Activated gamma-delta T cell treated with Interleukin-2 at 50 U/mL for 16 hours (primary cell): ENCODE measurements at places on chromosomes 12 and 14.

DNA sequence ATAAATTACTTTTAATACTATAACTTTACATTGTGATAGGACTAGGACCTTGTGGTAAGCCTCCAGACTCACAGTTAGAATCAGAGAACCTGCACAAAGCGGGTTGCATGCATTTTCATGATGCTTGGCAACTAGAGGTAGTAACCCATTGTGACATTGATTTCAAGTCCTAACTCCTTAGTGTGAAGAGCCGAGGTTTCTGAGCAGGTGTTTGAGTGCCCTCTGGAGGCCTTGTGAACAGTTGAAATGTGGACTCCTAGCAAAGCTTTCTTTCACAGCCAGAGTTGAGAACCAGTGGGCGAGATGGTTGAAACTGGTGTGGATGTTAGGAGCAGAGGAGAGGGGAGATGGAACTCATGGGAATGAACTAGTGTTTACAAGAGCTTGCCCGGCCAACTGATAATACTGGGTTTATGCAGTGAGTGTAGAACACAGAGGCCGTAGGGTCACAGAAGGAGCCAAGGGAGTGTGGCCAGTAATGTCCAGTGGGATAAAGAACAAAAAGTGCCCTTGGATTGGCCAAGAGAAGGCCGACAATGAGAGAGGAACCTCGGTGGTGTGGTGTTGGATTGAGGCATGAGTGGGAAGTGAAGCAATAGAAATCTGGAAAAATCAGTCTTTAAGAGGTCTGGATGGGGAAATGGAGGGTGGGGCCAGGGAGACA lies 10.9 kb downstream of the ZNF664 start:
- peak; percentile 43 for DNase-seq

GRCh38 chr12:52846356-52846970 lies 2.3 kb downstream of the KRT78 start:
- no peak for DNase-seq

DNA sequence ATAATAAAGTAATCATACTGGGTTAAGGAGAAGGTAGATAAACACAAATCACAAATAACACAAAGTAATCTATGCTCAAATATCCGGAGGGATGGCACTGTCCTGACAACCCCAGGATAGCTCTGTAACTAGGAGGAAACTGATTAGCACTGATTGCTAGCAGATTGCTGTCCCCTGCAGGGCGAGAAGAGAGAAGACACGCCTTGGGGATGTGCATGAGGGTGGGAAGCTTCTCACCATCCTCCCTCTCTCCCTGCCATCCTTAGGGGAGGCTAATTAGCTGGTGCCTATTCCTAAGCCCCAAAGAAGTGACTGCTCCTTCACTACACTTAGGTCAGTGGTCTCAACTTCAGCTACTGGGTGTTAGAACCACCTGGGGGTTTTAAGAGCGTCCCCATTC lies 27.0 kb upstream of the TMEM260 start:
- no peak for DNase-seq

- peak; percentile 19 for DNase-seq
These were observed 41.2 kb downstream of the YLPM1 start for GRCh38 chr14:74804219-74804825.

DNA sequence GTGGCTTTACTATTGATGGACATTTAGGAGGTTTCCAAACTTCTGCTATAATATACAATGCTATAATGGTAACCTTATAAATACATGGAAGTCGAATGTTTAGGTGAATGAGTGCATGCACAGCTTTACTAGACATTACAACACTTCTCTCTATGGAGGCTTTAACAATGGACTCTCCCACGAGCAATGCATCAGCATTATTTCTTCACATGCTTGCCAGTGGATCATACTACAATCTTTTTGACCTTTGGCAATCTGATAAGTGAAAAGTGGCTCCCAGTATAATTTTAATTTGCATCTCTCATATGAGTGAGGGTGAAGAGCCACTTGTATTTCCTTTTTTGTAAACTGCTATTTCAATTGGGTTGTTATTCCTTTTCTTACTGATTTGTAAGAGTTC lies 18.2 kb downstream of the RDH12 start:
- DNase-seq, result no peak

DNA sequence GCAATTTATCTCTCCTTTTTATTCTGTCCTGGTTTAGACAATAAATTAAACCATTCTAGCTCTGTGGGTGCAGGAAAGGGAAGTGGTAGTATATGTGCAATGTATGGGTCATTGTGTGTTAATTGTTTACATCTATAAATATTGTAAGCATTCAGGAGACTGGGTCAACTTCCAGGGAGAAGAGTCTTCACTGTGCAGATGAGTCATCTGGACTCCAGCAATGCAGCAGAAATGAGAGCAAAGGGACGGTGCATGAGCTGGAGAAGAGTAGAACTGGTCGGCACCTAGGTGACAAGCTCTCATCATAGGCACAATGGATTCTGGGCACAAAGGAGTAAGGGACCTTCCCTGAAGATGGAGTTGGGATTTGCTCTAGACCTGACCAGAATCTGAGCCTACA lies 211.1 kb upstream of the DAAM1 start:
- no peak for DNase-seq

DNA sequence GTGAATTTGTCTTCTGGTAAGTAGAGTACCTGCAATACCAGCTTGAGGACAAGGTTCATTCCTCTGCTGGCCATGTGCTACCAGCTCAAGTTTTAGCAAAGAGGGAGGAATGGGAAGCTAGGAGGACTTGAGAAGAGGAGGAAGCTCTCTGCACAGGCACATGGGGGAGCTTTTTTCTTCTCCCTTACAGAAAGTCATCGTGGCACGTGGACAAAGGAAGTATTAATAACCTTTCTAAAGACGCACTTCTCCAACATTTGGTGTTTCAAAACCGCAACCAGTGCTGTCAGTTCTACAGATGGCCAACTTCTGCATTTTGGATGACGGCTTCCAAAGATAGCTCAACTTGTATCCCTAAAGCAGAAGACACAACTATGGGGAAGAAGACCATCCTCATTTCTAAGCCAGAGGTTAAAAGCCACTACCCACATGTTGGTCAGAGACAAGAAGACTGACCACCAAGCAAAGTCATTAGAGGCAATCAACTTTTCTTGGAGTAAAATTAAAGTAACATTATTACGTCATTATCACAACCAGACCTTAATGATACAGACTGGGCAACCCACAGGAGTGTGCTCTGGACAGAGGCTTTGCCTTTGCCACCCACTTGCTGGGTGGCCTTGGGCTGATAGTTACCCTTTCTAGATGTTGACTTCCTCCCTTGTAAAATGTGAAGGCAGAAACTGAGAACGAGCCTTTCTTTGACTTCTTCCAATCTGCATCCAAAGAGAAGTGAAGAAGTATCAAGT lies 12.3 kb upstream of the TMED10 start:
- DNase-seq, result no peak

GRCh38 chr12:31536672-31537071 lies 54.3 kb downstream of the DENND5B start:
- no peak for DNase-seq

DNA sequence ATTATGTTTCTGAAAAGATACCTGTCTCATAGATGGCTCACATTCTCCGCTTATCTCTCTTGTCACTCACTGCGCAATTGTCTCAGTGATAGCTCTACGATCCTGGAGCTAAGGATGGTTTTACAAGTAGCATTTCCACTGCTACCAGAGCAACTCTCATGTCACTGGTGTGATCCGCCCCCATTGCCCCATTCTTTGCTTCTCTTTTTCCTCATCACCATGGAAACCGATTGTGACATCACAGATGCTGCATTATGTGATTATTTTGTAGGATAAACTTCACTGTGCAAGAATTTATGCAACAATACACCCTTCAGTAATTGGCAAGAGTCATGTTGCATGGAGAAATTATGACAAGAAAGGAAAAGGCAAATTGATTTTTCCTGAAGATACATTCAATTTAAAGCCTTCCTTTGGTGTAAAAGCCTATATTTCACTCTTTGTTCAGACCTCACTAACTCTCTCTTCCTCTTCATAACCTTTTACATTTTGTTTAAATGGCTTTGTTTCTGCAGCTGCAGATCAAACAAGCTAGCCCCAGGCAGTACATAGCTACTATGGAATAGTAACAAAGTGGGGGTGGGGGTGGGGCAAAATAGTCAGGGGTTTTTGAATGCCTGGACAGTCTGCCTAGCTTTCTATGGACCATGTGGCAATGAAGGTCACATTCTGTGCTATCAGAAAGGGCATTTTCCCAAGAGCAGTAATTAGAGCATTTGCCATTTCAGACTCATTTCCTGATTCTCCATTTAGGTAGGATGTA lies 539.8 kb downstream of the NRXN3 start:
- no peak for DNase-seq

DNA sequence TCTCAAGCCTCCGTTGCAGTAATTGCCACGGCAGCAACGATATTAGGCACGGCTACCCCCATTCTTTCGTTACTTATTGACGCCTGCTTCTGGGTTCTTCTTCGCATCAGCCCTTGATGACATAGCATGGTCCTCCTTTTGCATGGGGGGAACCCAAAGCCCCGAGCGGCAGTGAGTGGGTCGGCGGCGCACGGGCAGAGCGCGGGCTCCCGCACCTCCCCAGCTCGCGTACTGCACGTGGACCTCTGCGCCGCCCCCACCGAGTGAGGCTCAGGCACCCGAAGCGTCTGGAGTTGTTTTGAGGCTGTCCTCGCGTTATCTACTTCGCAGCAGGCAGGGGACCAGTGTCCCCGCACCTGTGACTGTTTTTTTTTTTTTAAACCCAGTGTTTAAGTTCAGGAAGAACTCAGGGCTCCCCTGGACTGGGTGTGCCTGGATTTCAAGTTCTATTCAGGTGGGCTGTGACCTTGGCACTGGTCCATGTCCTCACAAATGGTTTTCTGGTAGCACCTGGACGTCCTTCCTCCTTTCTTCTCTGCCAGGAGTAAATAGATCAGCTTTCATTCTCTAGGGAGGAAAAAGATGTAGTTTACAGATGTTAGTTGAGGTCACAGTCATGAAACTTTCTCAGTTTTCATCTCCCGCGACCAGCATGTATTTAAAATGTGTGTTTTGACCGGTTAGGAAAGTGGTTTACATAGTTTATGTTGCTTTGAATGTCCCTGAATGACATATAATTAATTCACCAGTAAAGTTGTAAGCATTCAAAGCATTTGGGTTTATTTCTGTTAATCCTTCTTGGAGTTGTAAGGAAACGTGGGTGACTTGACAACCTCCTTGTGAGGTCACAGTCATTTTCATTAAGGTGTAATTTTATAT lies 1.4 kb upstream of the FOXN4 start:
- no peak for DNase-seq

- no peak for DNase-seq
These were observed 218.9 kb downstream of the MED13L start for GRCh38 chr12:116058574-116058973.

DNA sequence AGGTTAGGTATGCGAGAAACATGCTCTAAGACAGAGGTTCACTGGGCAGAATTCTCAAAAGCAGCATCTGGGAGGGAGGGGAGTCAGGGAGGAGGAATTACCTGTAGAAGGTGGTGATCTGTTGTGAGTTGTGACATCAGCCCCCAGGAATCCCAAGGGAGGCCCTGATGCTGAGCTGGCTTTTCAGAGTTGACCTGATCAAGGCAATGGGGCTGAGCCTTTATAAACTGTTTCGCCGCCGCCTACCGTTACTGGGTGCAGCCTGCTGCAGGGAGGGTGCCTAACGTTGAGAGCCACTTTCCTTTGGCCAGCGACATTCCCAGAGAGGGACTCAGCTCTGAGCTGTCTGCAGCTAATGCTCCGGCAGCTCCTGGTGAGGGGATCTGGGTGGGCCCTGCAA lies 257.9 kb upstream of the TMEM132C start:
- no peak for DNase-seq

GRCh38 chr12:66241061-66242043 lies 52.3 kb downstream of the IRAK3 start:
- DNase-seq, result no peak

GRCh38 chr12:60752589-60752988 lies 1156.8 kb downstream of the SLC16A7 start:
- DNase-seq, result no peak

DNA sequence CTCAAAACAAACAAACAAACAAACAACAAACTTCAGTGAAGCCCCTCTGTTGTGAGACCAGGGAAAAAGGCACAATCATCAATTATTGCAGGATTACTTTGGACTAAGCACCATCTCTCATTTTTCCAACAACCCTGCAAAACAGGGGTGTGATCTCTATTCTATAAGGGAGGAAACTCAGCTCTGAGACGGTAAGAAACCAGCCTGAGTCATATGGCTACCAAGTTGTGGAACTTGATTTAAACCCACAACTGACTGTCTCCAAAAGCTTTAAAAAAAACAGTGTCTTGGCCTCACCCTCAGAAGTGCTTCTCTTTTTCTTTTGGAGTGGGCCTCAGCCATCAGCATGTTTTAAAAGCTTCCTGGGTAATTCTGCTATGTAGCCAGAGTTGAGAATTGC lies 49.8 kb downstream of the RIN3 start:
- DNase-seq, result no peak

GRCh38 chr12:65665817-65666216 lies 158.5 kb upstream of the HMGA2 start:
- no peak for DNase-seq

- no peak for DNase-seq
These were observed 69.2 kb downstream of the NTN4 start for GRCh38 chr12:95721320-95721719.

DNA sequence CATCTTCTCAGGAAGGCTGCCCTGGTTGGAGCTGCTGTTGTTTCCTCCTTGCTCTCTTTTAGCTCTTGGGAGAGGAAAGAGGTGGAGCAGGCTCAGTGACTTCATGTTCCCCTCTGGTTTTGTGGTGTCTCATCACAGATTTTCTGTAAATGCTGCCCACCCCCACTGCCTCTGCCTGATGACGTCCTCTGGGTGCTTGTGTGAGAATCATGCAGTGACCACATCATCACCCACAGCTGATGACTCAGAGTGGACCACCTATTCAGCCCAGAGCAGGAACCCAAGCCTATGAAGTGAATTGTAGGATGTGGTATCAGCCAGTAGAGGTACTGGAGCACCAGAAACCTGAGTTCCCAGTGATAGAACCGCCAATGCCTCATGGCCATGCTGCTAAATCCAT lies at the start of gene GZMB:
Gene GZMB (minus strand): TSS at position 33 of the 400 bp plus-strand sequence. CDS start 30 bp downstream, at position 3.
- peak; percentile 71 for DNase-seq

DNA sequence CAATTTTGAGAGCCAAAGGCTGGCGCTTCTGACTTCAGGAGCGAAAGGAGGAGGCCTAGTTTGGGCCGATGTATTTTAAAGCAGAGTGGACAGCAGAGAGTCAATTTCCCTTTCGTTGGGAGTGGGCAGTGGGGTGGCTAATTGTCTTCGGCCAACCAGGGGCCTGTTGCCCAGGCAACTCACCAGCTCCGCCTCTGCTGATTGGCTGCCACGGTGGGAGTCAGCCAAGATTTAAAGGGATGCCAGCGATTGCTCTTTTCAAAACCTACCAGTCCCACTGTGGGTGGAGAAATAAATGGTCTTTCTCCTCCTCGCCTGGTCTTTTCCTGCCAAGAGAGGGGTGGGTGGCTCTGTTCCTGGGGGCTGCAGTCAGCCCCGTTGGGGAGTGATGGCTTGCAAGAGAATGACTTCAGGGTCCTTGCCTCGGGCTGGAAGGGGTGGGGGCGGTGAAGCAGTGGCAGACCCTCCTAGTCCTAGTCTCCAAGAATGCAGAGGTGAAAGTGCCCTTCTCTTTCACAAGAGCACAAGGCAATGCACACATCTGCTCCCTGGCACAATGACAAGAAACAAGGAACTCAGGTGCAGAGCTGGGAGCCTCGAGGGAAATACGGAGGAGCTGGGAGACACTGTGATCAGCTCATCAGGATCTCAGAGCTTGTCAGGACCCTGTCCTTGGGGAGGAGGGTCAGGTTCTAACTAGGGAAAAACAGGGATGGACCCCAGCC lies 37.7 kb downstream of the RASAL1 start:
- no peak for DNase-seq
